OCI-M1 (cell line): ENCODE measurements at places on chromosomes 4 and X.

- DNase-seq, result no peak
Observed at GRCh38 chr4:151538963-151539362, 130.0 kb downstream of the FHIP1A start.

DNA sequence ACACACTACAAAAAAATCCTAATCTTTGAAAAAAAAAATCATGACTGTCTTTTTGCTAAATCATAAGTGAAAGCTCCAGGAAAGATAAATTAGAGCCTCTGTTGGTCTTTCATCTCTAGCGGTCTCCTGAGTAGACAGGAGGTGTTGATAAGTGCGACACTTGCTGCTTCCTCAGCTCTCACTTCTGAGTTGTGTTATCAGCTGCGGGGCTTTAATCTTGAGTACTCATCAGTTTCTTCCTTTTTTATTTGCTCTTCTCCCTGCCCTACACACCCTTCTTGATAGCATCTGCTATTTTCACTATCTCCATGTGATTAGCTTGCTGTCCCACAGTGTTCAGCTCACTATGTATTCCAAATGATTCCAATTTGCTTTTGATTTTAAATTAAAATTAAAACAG is 1449.2 kb downstream of the C4orf33 start:
- DNase-seq, result peak; percentile 47

GRCh38 chr4:146098397-146098796 is 77.1 kb upstream of the LSM6 start:
- DNase-seq, result no peak

GRCh38 chr4:52554612-52555355 is 104.3 kb downstream of the USP46 start:
- peak; percentile 5 for DNase-seq

GRCh38 chr4:56843421-56843899 is 22.0 kb upstream of the SPINK2 start:
- DNase-seq, result no peak

GRCh38 chr4:78710536-78710935 is 65.6 kb upstream of the BMP2K start:
- no peak for DNase-seq
